ENCODE measurements at places on chromosomes 12 and 14.

GRCh38 chr12:20557096-20557495 is 138.0 kb upstream of the SLCO1C1 start:
- DNase-seq: no peak

DNA sequence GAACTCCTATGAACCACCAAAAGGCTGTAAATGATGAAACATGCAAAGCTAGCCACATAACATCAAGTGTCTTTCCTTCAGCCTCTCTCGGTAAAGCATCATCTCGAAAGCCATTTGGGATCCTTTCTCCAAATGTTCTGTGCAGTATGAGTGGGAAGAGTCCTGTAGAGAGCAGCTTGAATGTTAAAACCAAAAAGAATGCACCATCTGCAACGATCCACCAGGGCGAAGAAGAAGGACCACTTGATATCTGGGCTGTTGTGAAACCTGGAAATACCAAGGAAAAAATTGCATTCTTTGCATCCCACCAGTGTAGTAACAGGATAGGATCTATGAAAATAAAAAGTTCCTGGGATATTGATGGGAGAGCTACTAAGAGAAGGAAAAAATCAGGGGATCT is 61.2 kb downstream of the ATG14 start:
- no peak for DNase-seq

GRCh38 chr14:63952933-63953437 is 100.2 kb downstream of the SYNE2 start:
- no peak for DNase-seq

GRCh38 chr14:68623307-68623706 is 169.6 kb downstream of the ZFP36L1 start:
- DNase-seq: no peak

DNA sequence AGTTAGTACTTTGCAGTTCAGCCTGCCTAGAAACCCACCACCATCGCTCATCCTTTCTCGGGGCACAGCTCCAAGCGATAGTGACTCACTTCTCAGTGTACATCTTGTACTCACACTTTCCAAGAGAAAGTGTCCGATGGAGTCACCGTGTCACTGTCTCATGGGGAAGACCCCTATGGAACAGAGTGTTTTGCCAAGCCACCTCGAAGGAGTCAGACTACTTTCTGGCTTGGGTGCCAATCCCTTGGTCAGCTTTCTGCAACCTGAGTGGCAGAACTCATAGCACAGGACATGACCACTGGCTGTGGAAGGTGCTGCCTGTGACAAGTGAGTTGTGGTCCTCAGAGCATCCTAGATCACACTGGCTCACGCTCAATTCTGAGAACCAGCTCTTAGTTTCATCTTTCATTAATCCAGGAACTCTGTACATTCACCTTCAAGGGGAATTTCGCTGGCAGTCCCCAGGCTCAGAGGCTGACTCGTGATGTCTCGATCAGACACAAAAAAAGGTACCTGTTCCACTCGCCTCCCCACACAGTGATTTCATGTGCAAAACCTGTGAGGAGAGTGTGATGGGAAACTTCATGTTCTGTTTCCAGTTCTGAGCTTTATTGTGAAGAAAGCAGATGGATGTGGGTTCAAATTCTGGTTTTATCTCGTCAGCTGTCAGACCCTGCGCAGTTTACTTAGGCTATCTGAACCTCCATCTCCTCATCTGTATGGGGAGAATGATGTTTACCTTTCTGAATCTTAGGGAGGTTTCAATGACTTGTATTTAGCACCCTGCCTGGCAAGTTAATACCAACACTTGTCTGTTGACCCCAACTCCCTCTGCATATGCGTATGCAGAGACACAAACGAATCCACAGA is 127.3 kb upstream of the CCND2 start:
- no peak for DNase-seq

GRCh38 chr12:116528498-116528897 is 30.7 kb upstream of the MAP1LC3B2 start:
- no peak for DNase-seq
